ENCODE measurements at places on chromosomes 3 and 15. TPM values are rescaled to one million over a fixed set of nuclear protein-coding genes. Genes with fewer than 3 reads are reported as not detected.

Gene TRPM1
- not detected for total RNA-seq

Gene CD80
- 0.16 TPM for total RNA-seq

Gene RPUSD2
- 10.9 TPM for total RNA-seq

Gene FILIP1L
- total RNA-seq, result 7.6 TPM

Gene ACTC1
- total RNA-seq, result 0.16 TPM

Gene SLC22A14
- total RNA-seq, result under 0.01 TPM

Gene HTR3E
- not detected for total RNA-seq

Gene MKRN2OS
- total RNA-seq, result not detected

Gene ARHGAP31
- 3.3 TPM for total RNA-seq

Gene SMCO1
- total RNA-seq, result not detected

All from bronchial smooth muscle cell (primary cell).